Esophagus squamous epithelium (tissue), 5 donors: ENCODE measurements at places on chromosomes 2 and 18.

GRCh38 chr2:7180638-7181370 lies 263.6 kb downstream of the RNF144A start:
- no peak for DNase-seq

- DNase-seq: no peak
Observed at GRCh38 chr2:202608142-202608852, 26.5 kb upstream of the FAM117B start.

GRCh38 chr18:56245866-56246580 lies 392.4 kb downstream of the TXNL1 start:
- DNase-seq: no peak

GRCh38 chr2:190530248-190530900 lies 4.1 kb downstream of the NEMP2 start:
- DNase-seq: no peak

- DNase-seq: no peak
Observed at GRCh38 chr2:226829721-226830631, 5.9 kb upstream of the RHBDD1 start.

DNA sequence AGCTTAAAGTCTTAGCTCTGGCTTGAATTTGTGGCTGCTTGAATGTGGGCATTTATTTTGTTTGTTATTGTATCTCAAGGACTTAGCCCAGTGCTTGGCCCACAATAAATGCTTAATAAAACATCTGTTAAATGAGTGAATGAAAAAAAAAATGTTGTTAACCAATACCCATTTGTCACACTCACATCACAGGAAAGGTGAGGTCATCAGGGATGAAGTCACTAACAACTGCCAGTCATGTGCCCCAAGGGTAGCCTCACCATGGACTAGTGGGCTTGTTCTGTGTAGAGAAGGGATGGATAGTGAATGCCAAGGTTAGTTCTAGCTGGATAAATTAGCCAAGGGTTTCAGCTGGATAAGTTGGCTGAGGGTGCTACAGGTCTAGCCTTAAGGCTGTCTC lies 3.0 kb downstream of the NRBP1 start:
- DNase-seq: no peak

GRCh38 chr18:75204732-75205513 lies 4.0 kb downstream of the PTGR3 start:
- DNase-seq: no peak

- DNase-seq: no peak
Observed at GRCh38 chr2:60549928-60550177, 3.6 kb downstream of the BCL11A start.

DNA sequence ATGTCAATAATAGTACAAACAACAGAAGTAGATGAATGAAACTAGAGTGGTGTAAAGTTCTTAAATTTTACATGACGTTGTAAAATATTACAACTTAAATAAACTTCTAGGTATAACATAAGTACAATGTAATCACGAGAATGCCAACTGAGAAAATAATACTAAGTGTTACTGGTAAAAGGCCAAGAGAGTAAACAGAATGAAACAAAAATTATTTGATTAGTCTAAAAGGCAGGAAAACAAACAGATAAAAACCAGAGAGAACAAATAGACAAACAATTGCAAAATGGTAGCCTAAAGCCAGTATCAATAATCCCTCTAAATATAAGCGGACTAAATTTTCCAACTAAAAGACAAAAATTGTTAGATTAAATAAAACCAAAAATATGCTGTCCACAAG lies 71.9 kb downstream of the SMAD2 start:
- no peak for DNase-seq

GRCh38 chr2:166230724-166231070 lies 102.9 kb upstream of the SCN1A start:
- no peak for DNase-seq
